ENCODE measurements at places on chromosomes 16 and 17.

DNA sequence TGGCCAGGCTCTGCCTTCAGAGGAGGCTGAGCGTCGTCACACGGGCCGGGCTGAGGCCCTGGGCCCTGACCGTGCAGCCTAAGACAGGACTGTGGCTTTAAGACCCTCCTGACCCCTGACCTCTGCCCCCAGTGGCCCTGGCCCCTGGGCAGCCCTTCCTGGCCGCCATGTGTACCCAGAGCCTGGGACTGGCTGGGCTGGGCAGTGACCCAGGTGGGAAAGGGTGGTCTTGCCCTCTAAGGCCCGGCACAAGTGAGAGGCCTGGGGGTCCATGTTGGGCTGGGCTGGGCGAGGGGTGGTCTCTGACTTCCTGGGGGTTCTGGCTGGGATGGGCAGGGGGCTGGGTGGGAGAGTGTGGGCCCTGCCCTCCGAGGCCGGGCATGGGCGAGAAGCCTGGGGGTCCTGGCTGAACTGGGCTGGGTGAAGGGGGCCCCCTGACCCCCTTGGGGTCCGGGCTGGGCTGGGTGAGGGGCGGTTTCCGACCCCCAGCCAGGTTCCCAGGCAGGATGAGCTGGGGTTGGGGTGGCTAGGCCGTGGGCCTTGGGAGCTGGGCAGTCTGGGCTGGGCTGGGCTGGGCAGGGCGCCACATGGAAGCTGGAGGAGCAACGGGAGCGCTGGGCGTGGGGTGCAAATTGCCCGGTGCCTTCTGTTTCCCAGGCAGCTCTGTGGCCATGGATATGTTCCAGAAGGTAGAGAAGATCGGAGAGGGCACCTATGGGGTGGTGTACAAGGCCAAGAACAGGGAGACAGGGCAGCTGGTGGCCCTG, at the start of gene CDK3:
Gene CDK3, plus strand, starts transcription at position 101 of the 767 bp plus-strand sequence. Its CDS starts 571 bp downstream, at position 672.
- DNase-seq = no peak

DNA sequence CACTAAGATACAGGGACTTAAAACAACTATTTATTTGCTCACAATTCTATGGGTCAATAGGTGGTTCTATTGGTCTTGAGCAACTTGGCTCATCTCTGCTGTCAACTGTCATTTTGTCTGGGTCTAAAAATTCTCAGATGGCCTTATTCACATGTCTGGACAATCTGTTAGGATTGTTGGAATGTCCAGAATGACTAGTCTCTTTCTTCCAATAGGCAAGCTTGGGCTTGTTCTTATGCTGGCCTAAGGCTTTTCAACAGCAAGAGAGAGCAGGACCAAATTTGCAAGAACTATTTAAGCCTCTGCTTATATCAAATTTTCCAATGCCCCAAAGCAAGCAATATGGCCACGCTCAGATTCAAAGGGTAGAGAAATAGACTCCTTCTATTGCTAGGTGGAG, 240.9 kb downstream of the KIF2B start:
- DNase-seq = no peak

DNA sequence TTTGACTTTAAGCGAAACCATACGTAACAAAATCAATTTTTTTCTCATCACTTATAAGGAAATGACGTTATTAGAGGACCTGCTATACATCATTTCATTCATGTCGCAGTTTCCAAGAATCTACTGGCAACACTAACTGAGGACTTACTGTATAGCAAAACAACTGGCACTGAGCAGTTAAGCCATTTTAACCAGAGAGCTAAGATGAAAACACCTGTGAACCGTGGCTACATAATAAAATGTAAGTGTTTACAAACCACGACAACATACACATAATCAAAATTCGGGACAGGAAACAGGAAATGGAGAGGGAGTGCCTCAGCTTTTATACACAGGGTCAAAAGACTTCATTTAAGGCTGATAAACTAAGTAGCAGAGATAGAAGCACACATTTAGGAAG, 29.5 kb downstream of the METTL16 start:
- DNase-seq = no peak

- DNase-seq = no peak
These were observed 127.5 kb upstream of the WSCD1 start for GRCh38 chr17:5942687-5943086.

DNA sequence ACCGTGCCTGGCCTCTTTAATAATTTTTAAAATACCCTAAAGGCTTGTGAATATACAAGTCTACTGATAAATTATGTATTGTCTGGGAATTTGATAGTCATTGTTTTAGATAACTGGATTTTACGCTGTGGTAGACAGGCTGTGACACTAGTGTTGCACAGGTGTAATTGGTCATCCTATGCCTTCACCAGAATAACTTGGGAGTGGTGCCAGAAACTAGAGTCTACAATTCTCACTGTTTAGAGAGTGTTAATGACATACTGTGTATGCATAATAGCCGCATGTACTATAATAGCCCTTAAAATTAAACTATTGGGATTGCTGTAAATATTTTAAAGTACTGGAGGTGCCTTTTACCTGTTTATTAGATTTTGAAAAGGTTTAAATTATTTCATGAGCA, 11.4 kb downstream of the CNEP1R1 start:
- no peak for DNase-seq

DNA sequence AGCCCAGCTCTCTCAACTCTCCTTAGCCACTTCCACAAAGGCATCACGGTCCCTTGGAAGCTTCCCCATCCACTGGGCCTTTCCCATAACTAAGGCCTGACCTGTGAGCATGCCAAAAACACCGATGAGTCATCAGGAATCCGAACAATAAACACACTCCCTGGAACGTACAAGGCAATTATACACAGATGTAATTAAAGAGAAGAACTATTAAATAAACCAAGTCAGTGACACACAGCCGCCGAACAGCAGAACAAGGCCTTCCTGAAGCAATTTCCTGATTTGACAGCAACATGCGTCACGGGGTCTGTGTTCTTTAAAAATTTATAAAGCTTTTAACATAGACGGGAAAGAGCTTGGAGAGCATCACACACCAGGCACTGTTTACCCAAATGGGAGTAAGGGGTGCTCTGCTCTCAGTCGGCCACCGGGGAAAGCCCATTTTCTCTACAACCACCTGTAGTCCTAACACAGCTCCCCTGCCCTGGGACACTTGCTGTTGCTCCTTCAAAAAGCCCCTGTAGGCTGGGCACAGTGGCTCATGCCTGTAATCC, 29.4 kb downstream of the COG7 start:
- DNase-seq = no peak

DNA sequence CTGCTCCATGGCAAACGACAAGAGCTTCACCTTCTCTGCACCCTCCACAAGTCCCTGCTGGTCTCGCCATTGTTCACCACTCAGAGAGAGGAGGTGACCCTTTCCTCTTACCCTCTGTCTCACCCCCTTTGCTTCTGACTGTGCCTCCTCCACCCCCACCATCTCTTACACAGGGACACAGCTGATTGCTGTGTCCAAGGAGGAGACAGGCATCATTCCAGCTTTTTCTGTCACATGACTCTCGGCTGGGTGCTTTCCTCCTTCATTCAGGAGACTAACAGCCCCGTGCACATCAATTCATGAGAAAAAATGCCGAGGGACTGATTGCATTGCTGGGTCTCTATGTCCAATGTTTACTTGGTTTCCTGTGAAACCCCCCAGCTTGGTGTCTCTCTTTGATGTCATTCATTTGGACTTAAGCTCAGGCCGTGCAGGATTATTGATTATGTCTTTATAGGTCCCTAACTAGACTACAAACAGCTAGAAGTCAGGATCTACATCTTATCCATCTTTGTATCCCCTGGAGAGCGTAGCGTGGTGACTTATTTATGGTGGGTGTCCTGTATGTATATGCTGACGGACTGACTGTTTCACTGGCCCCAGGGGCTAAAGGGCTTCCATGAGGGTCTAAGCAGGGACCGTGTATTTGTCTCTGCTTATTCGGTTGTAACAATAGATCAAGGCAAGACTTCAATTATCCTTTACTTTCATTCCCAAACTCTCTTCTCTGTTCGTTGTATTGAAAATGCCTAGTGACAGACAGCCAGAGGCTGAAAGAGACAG, 82.2 kb upstream of the CDH13 start:
- DNase-seq = no peak

GRCh38 chr16:4847774-4848587, 700 bp downstream of the UBN1 start:
- no peak for DNase-seq

DNA sequence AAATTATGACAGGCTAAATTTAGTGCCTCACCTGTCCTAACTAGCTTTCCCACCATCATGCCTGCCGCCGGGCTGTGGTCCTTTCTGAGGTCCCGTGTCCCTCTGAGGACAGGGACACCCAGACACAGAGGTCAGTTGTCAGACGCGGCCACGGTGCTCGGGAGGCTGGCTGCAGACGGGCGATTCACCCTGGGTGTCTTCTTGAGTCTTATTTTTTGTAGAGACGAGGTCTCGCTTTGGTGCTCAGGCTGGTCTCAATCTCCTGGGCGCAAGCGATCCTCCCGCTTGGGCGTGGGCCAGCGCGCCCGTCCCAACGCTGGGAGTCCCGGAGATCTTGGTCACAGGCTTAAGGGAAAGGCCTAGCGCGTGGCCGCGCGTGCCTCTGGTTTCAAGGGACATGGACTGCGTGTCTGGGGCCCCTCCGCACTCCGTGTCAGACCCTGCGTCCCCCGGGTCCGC, 797 bp upstream of the RAB11FIP3 start:
- DNase-seq = no peak

DNA sequence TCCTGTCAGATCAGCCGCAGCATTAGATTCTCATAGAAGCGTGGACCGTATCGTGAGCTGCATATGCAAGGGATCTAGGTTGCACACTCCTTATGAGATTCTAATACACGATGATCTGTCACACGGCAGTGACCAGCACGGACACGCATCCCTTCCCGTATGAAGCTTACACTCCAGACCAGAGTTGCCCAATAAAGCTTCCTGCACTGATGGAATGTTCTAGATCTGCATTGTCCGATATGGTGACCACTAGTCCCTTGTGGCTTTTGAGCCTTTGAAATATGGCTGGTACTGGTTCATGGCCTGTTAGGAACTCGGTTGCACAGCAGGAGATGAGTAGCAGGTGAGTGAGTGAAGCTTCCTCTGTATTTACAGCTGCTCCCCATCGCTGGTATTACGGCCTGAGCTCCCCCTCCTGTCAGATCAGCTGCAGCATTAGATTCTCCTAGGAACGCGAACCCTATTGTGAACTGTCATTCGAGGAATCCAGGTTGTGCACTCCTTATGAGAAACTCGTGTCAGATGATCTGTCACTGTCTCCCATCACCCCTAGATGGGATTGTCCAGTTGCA, 49.8 kb upstream of the ZCCHC14 start:
- DNase-seq = no peak

GRCh38 chr16:15517743-15518377, 83.5 kb downstream of the BMERB1 start:
- DNase-seq = no peak

DNA sequence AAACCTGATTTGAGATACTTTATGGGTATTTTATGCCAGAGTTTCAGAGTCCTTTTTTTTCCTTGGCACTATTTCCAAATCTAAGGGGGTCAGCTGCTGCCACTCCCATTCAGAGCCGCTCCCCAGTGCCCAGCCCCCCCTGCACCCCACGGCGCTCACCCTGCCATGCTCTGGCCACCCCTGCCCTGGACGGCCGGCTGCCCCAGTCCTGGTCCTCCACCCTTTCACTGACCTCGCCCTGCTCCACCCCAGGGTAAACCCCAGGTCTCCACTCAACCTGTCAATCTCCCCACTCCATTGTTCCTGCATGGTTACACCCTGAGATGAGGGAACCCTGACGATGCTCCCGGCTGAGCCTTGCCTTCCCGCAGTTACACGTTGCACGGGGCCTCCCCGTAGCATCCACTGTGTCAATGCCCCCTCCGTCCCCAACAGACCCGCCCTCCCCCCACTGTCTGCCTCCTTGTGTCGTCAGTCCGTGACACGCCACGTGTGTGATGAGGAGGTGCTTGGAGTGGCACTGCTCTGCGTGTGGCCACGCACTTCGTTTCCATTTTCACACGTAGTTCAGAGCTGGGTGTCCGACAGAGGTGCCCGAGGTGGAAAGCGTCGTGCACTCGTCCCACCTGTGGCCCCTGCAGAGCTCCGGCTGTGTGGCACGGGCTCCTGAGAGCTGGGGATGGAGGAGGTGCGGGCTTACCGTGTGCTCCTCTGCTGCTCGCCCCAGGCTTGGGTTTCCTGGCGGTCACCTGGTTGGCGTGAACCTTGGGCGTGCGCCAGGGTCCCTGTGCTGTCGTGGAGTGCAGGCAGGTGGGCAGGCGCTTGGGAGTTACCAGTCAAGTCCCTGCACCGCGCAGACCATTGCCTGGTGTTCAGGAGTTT, 116.5 kb downstream of the BANP start:
- DNase-seq = no peak

DNA sequence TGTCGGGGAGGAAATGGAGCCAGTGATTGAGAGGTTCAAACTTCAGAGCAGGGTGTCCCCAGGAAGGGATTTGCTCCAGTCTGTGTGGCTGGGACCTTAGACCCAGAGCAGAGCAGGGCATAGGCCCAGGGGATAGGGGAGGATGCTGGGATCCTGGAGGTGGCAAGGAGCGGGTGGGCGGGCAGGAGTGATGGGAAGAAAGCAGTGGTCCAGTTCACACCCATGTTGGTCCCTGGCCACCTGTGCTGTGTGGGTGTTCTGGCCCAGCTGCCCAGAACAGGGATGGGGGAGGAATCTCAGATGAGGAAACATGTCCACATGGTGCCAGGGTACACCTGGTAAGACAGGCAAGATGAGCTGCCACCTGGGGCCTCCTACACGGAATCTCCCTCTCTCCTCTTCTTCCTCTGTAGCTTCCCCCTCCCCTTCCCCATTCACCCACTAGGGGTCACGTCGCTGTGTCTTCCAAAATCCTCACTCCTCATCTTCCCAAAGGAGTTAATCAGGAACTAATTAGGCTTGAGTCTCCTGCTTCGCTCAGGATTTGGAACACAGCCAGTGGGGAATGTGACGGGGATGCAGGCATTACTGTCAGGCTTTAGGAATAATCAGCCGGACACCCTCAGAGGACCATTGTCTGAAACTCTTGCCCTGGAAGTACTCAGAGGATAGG, 2.3 kb downstream of the BEAN1 start:
- no peak for DNase-seq
